CD14-positive monocyte (primary cell): ENCODE measurements at places on chromosomes 4 and X. TPM values are rescaled to one million over a fixed set of nuclear protein-coding genes. Genes with fewer than 3 reads are reported as not detected.

The SLC7A11 gene
- not detected for polyA plus RNA-seq

The SPANXC gene
- polyA plus RNA-seq = not detected

The FBXW7 gene
- 35.6 TPM for polyA plus RNA-seq

The CXCL11 gene
- 0.25 TPM for polyA plus RNA-seq

GRCh38 chr4:6561173-6561516, 13.8 kb upstream of the MAN2B2 start:
- H3K27ac ChIP-seq = no peak overlapping the region
- DNase-seq = no peak
- peaks cover 57% of the 10 kb centered on the region for H3K27me3 ChIP-seq
- H3K36me3 ChIP-seq = no peaks in the 10 kb centered on the region
- H3K4me1 ChIP-seq = no peaks in the 10 kb centered on the region

DNA sequence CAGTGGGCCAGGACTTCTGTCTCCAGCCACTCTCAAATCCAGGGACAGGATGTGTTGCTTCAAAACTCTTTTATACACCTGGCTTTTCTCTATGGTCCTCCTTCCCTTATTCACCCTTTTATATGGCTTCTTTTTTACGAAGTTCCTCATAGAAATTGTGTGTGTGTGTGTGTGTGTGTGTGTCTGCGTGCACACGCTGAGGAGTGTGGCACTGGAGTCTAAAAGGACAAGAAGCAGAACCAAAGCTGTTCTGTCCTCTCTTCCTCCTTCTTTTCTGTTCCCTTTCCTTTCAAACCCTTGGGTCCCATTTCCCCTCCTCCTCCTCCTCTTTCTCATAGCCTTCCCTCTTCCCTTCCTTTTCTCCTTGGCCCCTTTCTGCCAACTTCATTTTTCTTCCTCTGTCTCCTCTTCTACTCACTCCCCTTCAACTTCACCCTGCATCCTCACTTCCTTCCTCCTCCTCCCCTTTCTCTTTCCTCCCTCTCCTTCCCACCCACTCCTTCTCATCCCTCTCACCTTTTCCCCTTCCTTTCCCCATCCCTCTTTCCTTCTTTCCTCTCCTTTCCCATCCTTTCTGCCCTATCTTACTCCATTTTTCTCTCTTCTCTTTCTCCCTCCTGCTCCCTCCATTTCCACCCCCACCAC, 360.5 kb downstream of the MID1IP1 start:
- peaks cover 32% of the 10 kb centered on the region for H3K4me1 ChIP-seq
- no peak overlapping the region for H3K27ac ChIP-seq
- no peaks in the 10 kb centered on the region for H3K36me3 ChIP-seq
- H3K27me3 ChIP-seq = no peaks in the 10 kb centered on the region
- peak; percentile 37 for DNase-seq

DNA sequence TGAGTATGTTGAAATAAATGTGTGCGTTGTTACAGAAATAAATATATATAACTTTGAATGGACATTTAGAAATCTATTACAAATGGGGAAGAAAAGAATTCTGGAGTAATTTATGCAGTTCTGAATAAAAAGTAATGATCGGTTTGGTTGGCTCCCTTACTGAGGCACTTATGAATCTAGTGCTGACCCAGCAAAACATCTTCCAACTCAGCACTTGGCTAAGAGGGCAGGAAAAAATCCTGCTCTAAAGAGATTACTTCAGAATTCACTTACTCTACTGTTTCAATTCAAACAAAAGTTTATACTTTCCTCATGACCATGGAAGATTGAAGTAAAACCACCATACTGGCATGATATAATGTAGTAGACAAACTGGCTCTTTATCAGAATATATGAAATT, 123.9 kb upstream of the RXFP1 start:
- H3K27me3 ChIP-seq = no peaks in the 10 kb centered on the region
- no peaks in the 10 kb centered on the region for H3K36me3 ChIP-seq
- no peak overlapping the region for H3K27ac ChIP-seq
- no peaks in the 10 kb centered on the region for H3K4me1 ChIP-seq
- H3K4me3 ChIP-seq = no peak overlapping the region
- DNase-seq = no peak
